ENCODE measurements at places on chromosomes 1 and 21. TPM values are rescaled to one million over a fixed set of nuclear protein-coding genes. Genes with fewer than 3 reads are reported as not detected.

- H3K27ac ChIP-seq: peak overlapping the region; percentile 86
- no peaks in the 10 kb centered on the region for H3K36me3 ChIP-seq
- H3K4me1 ChIP-seq: peaks cover 12% of the 10 kb centered on the region
- no peak overlapping the region for H3K4me3 ChIP-seq
These were observed 6.6 kb upstream of the PEX19 start for GRCh38 chr1:160291248-160292220.

- H3K27ac ChIP-seq: no peak overlapping the region
- H3K27me3 ChIP-seq: peaks cover 4% of the 10 kb centered on the region
- DNase-seq: no peak
- H3K36me3 ChIP-seq: peaks cover 6% of the 10 kb centered on the region
These were observed 68.5 kb downstream of the STUM start for GRCh38 chr1:226617109-226617508.

DNA sequence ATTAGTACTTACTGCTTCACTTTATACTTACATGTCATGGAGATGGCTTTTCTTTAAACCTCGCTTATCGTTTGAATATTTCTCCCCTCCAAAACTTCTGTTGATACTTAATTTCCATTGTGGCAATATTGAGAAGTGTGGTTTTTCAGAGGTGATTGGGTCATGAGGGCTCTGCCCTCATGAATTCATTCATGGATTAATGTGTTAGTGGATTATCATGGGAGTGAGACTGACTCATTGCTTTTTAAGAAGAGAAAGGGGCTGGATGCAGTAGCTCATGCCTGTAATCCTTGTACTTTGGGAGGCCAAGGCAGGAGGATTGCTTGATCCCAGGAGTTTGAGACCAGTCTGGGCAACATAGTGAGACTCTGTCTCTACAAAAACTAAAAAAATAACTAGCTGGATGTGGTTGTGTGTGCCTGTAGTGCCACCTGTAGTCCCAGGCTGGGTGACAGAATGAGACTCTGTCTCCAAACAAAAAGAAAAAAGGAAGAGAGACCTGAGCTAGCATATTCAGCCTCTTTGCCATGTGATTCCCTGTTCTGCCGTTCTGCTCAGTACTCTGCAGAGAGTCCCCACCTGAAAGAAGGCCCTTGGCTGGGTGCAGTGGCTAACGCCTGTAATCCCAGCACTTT, 30.2 kb downstream of the RABGAP1L start:
- H3K4me1 ChIP-seq: no peaks in the 10 kb centered on the region
- no peak for DNase-seq
- no peaks in the 10 kb centered on the region for H3K27me3 ChIP-seq
- peaks cover 5% of the 10 kb centered on the region for H3K36me3 ChIP-seq
- H3K27ac ChIP-seq: no peak overlapping the region

DNA sequence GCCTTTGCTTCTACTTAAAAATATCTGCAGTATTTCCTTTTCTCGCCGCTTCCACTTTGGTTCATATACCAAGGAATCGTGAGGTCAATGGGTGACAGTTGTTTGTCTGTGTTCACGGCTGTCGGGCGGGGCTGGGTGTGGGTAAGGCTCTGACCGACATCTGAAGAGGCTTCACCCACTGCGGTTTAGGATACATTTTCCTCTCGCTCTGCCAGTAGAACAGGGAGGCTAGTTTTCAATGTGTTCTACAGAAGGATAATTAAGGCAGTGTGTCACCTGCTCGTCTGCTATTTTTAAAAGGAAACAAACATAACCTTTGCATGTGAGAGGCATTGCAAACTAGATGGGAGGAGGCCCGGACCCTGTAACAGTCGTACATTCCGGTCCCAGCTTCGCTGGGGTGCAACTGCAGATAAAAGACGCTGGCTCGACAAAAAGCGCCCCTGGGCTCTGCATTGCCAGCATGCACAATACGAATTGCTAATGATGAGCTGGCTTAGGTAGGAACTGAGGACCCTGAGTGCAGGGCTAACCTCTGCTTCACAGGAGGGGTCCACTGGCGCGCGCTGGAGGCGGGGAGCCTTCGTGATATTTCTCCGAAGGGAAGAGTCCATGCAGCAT, 8.5 kb upstream of the ERG start:
- DNase-seq: no peak
- H3K27me3 ChIP-seq: peaks cover 1% of the 10 kb centered on the region
- H3K4me3 ChIP-seq: no peak overlapping the region
- H3K27ac ChIP-seq: no peak overlapping the region
- peaks cover 17% of the 10 kb centered on the region for H3K4me1 ChIP-seq

DNA sequence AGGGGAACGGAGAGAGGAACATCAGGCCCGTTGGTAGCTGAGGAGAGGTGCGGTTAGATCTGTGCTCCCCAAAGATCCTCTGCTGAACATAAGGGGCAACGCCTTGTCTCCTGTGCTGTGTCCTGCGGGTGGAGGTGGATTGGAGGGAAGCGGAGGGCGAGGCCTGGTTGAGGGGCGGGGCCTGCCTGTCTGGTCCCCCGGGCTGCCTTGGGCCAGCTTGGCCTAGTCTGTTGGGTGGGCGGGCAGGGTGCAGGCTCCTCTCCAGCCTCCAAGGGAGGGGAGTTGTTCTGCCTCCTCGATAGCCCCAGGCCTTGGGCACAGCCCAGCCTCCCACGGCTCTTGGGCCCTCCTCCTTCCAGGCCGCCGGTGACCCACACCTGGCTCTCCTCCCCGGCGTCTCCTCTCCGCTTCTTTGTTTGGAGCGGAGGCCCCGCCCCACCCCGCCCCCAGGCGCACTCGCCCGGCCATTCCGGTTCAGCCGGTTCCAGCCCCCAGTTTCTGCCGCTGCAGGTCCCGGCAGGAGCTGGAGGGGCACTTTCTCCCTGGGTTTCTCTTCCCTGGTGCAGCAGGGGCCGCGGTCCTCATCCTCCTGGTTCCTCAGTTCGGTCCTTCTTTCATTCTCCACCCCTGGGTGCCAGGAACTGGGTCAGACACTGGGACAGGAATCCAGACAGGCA, 19.4 kb downstream of the PTPRF start:
- peak; percentile 73 for DNase-seq
- H3K36me3 ChIP-seq: peaks cover 5% of the 10 kb centered on the region
- H3K4me1 ChIP-seq: peaks cover 43% of the 10 kb centered on the region
- peak overlapping the region; percentile 89 for H3K27ac ChIP-seq

GRCh38 chr1:54798769-54799641, 2.1 kb downstream of the TTC22 start:
- no peak overlapping the region for H3K4me3 ChIP-seq
- peaks cover 14% of the 10 kb centered on the region for H3K27me3 ChIP-seq
- H3K27ac ChIP-seq: no peak overlapping the region
- no peaks in the 10 kb centered on the region for H3K36me3 ChIP-seq
- peak; percentile 11 for DNase-seq

DNA sequence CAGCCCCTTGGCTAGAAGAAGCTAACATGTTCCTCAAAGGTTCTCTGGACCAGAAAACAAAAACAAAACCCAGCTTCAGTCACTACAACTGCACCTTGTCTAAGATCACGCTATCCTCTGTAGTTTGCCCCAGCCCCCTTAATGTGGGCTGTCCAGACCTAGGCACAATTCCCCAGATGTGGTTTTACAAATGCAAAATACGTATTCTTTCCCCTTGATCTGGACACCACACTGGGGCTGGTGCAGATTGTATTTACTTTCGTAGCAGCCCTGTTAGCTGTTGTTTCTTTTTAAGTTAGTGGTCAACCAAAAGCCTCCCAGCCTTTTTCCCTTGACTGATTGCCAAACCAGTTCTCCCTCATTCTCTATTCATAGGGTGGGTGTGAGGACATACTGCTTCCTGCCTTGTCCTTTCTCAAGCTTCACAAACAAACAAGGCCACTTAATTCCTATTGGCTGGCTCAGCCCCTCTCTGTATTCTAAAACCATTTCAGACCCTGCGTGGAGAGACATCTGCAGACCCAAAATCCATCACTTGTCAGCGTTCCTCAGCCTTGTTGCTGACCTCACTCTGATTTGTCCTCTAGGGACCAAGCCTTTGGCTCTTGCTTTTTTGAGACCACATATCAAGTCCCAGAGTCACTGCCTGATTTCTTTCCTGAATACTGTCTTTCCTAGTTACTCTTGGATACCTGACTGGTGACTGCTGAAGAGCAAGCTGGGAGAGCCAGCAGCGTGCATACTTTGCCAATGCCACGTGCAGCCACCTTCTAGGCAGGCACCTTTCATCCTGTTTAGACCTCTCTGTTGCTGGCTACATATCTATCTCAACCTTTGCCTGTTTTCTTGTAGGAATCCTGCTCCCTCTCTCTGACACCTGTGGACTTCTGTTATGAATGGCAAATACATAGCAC, 96.4 kb upstream of the RAB3GAP2 start:
- H3K27ac ChIP-seq: no peak overlapping the region
- no peak for DNase-seq
- H3K4me3 ChIP-seq: peak overlapping the region; percentile 7
- H3K36me3 ChIP-seq: peaks cover 5% of the 10 kb centered on the region
- peaks cover 7% of the 10 kb centered on the region for H3K27me3 ChIP-seq

GRCh38 chr1:46606255-46606965, 2.3 kb upstream of the MKNK1 start:
- DNase-seq: no peak
- H3K4me3 ChIP-seq: no peak overlapping the region
- no peaks in the 10 kb centered on the region for H3K36me3 ChIP-seq
- peaks cover 2% of the 10 kb centered on the region for H3K4me1 ChIP-seq
- H3K27me3 ChIP-seq: peaks cover 8% of the 10 kb centered on the region
- H3K27ac ChIP-seq: no peak overlapping the region

DNA sequence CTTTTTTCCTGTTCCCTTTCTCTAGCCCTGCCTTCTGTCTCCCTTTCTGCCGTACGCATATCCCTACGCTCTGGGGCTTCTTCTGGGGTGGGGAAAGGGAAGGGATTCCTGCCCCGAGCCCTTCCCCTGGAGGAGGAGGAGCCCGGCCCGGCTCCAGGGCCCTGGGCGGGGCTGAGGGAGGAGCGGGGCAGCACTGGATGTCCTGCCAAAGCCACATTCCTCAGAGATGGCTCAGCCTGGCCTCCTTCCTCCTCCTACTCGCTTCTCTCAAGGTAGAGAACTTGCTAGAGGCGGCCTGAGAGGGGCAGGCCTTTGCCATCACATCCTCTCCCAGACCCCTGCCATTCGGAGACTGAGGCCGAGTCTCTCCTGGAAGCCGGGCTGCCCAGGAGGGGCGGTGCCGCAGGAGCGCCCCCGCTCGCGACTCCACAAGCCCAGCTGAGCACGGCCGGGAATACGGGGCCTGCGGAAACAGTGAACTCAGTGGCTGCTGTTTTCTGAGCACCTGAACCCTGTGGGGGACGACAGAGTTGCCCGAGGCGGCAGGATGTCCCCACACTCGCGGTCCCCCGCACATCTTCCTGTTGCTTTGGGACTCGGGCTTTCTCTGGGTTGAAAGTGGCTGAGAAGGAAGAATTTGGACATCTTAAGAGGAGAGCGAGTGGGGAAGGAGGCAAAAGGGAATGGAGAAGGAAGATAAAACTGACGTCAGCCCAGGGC, 12.2 kb downstream of the ADAMTSL4 start:
- H3K27ac ChIP-seq: peak overlapping the region; percentile 99
- H3K4me1 ChIP-seq: peaks cover 24% of the 10 kb centered on the region
- H3K27me3 ChIP-seq: peaks cover 11% of the 10 kb centered on the region

DNA sequence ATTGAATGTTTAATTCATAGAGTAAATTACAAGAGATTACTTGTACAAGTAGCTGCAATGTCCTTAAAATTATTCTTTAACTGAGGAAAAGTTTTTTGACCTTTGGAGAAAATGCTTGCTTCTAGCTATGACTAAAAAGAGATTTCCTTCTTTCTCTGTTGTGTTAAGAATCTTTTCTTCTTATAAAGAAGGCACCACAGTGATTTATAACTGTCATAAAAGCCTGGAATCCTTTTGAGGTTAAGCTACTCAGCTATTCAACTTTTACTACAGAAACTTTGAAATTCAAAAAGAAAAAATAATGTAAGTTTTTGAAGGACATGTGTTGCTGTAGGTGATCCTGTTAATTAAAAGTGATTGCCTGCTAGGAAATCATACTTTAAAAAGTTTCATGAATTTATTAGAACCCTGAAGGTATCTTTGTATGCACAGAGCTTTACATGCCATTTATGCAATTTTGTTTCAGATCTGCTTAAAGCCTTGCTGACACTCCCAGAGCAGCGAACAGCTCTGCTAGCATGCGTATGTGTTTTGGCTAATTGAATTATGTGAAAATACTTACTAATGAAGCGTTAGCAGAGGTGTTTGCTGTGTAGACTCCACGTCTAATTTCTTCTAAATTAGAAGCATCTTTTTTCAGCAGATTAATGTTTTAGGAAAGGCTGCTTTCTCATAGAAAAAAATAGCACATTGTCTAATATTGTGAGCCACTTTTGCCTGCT, 94.7 kb upstream of the SMYD2 start:
- H3K4me3 ChIP-seq: no peak overlapping the region
- peaks cover 8% of the 10 kb centered on the region for H3K36me3 ChIP-seq
- H3K4me1 ChIP-seq: peaks cover 4% of the 10 kb centered on the region
- no peak overlapping the region for H3K27ac ChIP-seq

- peaks cover 9% of the 10 kb centered on the region for H3K27me3 ChIP-seq
- H3K27ac ChIP-seq: peak overlapping the region; percentile 75
- no peaks in the 10 kb centered on the region for H3K36me3 ChIP-seq
- H3K4me3 ChIP-seq: peak overlapping the region; percentile 76
- peaks cover 22% of the 10 kb centered on the region for H3K4me1 ChIP-seq
These were observed 707 bp upstream of the KLHL21 start for GRCh38 chr1:6603238-6603914.

DNA sequence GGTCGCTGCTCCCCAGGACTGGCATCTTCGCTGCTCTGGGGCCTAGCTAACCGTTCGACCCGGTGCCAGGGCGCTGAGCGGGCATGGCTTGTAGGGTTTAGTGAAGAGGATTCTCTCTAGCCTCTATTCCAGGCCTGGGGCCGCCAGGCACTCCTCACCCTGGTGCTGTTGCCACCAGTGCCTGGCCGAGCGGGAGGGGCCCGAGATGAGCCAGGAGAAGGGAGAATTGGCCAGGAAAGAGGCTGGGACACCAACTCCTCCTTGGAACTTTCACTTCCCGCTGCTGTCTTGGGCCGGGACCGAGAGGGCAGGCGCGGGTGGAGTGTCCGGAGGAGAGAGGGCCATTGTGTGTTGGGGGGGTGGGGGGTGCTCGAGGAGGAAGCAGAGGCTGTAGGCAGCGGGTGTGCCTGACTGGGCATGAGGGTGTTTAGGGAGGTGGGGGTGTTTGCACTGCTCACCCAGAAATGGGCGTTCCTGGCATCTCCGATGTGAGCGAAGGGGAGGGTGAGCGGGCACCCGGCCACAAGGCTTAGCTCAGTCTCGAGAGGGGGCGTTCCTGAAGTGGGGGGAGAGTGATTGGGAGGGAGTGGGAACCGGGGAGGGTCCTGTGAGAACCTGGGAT, 772 bp downstream of the ADAM15 start:
- peaks cover 12% of the 10 kb centered on the region for H3K4me1 ChIP-seq
- H3K27me3 ChIP-seq: peaks cover 6% of the 10 kb centered on the region
- no peak overlapping the region for H3K27ac ChIP-seq
- peak overlapping the region; percentile 72 for H3K4me3 ChIP-seq

- no peak overlapping the region for H3K27ac ChIP-seq
- peaks cover 4% of the 10 kb centered on the region for H3K27me3 ChIP-seq
- peaks cover 7% of the 10 kb centered on the region for H3K4me1 ChIP-seq
- DNase-seq: no peak
- H3K36me3 ChIP-seq: peaks cover 9% of the 10 kb centered on the region
- H3K4me3 ChIP-seq: no peak overlapping the region
These were observed 15.6 kb downstream of the SERINC2 start for GRCh38 chr1:31428436-31429221.

GRCh38 chr1:236457775-236458174, 63.7 kb downstream of the EDARADD start:
- H3K4me1 ChIP-seq: no peaks in the 10 kb centered on the region
- no peak overlapping the region for H3K4me3 ChIP-seq
- H3K27ac ChIP-seq: no peak overlapping the region
- no peak for DNase-seq
- no peaks in the 10 kb centered on the region for H3K27me3 ChIP-seq
- H3K36me3 ChIP-seq: no peaks in the 10 kb centered on the region

The CD160 gene
- total RNA-seq: not detected

The COL11A1 gene
- total RNA-seq: 0.76 TPM

The GBP2 gene
- not detected for total RNA-seq

The PALMD gene
- 5.1 TPM for total RNA-seq

The OR10Z1 gene
- total RNA-seq: not detected

The SPRR5 gene
- total RNA-seq: not detected

All from glutamatergic neuron (in vitro differentiated cells).